H4 (cell line): ENCODE measurements at places on chromosomes 2 and 18. TPM values are rescaled to one million over a fixed set of nuclear protein-coding genes. Genes with fewer than 3 reads are reported as not detected.

Gene DES
- total RNA-seq = 0.68 and 1.2 TPM in 2 replicates

- no peak for DNase-seq
Observed at GRCh38 chr2:138630164-138630563, 128.6 kb downstream of the SPOPL start.

DNA sequence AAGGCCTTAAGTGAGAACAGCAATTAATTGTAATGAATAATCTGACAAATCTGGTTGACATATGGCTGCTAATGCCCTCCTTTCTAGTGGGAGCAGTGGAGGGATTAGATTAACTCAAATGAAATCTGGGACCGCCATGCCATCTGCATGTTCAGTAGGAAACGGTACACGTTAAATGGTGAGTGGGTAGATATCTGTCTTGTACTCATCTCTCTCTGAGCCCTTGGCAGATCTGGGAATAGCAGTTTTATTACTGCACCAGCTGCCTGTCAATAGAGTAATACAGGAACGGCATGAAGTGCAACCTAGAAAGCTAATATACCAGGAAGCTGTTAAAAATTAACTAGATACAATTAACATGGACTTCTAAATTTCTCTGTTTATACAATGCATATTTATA is 258.8 kb downstream of the GPD2 start:
- no peak for DNase-seq

Gene EN1
- total RNA-seq = 0.06 and 0.35 TPM in 2 replicates

GRCh38 chr2:108607706-108608301 is 73.5 kb downstream of the LIMS1 start:
- DNase-seq = no peak

DNA sequence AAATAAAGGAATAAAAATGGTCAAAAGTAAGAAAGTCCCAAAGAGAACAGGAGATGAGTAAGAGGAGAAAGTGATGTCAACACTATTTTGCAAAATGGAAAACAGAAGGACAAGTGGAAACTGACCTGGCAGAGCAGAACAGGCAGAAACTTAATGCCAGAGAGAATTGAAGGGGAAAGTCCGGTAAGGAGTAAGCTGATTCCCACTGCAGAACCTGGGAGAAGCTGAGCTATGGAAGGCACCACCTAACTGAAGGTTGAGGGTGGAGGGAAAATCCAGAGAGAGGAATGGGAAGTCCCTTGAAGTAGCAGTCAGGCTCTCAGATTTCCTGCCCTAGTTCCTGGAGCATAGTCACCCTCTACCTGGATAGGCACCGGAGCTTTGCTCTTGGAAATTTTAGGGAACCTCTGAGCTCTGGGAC is 59.8 kb downstream of the MOGAT1 start:
- no peak for DNase-seq

DNA sequence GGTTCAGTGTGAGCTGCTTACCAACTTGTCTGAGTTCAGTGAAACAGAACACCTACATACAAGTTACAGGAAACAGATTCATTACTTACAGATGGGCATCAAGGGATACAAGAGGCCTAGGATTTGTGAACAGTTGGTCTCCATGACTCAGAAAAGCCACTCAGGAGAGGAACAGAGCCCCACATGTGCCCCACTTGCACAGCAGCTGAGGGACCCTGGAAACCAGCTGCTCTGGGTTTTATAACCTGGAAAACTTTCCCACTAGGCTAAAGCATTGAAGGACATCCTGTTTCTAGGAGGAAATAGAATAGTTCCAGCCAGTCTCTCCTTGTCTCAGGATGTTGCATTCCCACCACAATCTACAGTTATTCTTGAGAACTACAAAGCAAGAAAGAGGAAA is 530.0 kb downstream of the ZNF804A start:
- DNase-seq = no peak

Gene MDH1B
- 2.6 and 8.7 TPM in 2 replicates for total RNA-seq

DNA sequence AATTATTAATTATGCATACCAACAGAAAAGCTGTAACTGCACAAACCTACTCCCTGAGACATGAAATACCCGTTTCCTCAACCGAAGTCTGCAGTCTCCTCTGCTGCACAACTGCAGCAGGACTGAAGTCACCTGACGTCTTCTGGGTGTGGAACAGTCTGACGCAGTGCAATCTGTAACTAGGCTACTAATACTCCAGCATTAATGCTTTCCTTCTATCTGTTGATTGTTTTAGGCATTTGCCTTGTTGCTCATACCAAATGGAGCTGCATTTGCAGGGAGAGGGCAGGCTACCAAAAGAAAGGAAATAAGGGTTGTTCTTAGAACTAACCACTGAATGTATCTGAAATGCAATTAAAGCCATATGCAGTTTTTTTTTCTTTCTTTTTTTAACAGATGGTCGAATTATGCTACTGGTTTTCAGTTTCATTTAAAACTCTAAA is 40.1 kb downstream of the RTN4 start:
- no peak for DNase-seq

DNA sequence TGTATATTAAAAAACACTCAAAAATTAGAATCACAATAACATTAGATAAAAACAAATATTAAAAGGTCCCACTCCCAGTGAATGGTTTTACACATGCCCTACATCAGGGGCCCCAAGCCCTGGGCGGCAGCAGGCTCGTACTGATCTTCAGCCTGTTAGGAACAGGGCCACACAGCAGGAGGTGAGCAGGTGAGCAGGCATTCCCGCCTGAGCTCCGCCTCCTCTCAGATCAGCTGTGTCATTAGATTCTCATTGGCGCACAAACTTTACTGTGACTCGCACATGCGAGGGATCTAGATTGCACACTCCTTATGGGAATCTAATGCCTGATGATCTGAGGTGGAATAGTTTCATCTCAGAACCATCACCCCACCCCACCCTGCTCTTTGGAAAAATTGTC is 74.2 kb downstream of the MBD2 start:
- DNase-seq = no peak

- no peak for DNase-seq
Observed at GRCh38 chr2:190527214-190527613, 7.3 kb downstream of the NEMP2 start.

- DNase-seq = no peak
Observed at GRCh38 chr18:70398076-70398475, 109.2 kb downstream of the SOCS6 start.
